Islet precursor cell (in vitro differentiated cells): ENCODE measurements at places on chromosomes 16 and 17.

- DNase-seq = peak; percentile 79
These were observed 3.8 kb downstream of the SMARCD2 start for GRCh38 chr17:63838631-63839171.

GRCh38 chr16:88714420-88715302 lies 8.4 kb downstream of the CTU2 start:
- DNase-seq = no peak

DNA sequence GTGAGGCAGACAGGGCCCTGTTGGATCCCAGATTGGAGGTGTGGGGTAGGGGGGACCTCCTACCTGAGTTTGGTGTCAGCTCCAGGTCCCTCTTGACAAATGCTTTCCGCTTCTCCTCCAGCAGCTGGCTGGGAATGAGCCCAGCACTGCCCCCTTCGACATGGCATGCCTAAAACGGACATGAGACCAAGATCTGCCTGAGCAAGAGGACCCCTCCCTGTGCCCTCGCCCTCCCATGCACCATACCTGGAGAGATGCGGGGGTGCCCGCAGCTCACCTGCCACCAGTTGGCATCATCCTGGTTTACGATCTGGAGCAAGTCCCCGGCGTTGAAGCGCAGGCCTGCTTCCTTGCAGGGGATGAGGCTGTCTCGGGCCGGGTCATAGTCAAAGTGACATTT lies 26.2 kb downstream of the MPP2 start:
- DNase-seq = peak; percentile 51

- no peak for DNase-seq
These were observed 14.5 kb upstream of the KRTAP9-2 start for GRCh38 chr17:41211845-41212466.

DNA sequence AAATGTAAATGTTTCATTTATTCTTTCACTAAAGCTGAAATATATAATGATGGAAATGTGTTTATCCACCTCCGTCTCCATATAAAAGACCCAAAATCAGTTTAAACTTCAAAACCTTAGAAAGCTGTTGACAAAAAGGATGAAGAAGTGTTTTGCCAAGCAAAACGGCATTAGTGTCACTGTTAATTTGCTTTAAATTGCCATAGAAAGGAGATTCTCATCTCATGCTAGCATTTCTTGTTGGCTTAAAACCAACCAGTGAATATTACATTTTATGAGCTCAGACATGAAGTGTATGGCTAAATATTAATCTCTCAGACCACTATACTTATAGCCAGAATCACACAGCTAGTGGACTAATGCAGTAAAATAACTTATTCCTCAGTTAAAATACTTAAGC lies 398.8 kb downstream of the KIF2B start:
- no peak for DNase-seq

DNA sequence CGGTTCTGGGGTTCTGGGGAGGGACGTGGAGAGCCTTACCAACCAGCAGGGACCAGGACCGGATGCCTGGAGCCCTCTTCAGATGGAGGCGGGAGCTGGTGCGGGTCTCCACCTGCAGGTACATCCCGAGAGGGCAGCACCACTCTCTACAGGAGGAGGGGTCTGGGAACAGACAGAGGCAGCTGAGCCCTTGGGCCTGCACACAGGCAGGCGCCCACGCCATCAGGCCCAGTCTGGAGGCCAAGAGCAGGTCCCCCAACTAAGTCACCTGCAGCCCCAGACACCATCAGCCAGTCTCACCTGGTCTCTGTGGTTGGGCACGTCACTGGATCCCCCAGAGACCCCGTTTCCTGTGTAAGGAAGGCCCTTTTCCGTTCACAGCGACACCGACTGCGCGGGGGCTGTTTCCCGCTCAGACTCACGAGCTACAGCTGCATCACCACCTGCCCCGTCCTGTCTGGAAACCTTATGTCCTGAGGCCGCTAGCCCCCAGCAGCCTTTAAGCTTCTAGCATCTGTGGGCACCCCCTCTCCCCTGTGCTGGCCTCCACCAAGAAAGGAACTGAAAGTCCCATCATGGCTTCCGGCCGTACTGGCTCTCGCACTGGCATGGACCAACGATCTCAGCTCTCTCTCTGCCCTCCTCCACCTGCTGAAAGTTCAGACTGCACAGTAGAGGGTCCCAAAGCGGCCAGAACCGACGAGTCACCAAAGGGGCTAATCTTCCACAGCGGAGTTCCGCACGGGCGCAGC lies 1.2 kb downstream of the CYBC1 start:
- no peak for DNase-seq
